Right cardiac atrium (tissue), 5 donors: ENCODE measurements at places on chromosomes 6 and 20.

GRCh38 chr6:138403324-138403800, 661 bp upstream of the HEBP2 start:
- DNase-seq, result peak; percentile 48

DNA sequence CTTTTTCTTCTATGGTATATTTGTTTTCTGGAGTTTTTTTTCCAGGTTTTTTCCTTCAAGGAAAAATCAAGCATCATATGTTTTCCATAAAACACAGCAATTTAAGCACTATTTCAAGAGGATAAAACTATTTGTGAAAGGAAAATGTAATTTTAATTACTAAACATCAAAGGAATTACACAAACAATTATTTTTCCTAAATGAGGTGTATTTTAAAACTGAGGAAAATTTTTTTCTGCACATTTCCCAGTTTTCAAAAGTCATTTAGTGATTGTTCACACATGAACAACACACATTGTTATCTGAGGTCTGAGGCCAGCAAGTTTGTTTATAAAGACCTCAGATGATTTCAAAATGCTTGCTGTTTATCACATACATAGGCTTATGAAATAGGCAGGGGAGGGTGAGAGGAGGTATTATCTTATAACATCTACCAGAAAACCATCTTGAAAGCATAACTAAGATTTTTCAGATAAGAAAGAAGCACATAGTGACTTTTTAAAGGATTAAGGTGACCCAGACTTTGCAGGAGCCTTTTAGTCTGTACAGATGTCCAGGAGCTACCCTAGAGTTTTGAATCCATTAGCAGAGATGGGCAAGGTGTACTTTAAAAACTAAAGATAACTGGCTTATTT, 381.6 kb downstream of the GJA1 start:
- DNase-seq, result no peak

- no peak for DNase-seq
Observed at GRCh38 chr20:31698243-31698802, 24.3 kb downstream of the BCL2L1 start.

DNA sequence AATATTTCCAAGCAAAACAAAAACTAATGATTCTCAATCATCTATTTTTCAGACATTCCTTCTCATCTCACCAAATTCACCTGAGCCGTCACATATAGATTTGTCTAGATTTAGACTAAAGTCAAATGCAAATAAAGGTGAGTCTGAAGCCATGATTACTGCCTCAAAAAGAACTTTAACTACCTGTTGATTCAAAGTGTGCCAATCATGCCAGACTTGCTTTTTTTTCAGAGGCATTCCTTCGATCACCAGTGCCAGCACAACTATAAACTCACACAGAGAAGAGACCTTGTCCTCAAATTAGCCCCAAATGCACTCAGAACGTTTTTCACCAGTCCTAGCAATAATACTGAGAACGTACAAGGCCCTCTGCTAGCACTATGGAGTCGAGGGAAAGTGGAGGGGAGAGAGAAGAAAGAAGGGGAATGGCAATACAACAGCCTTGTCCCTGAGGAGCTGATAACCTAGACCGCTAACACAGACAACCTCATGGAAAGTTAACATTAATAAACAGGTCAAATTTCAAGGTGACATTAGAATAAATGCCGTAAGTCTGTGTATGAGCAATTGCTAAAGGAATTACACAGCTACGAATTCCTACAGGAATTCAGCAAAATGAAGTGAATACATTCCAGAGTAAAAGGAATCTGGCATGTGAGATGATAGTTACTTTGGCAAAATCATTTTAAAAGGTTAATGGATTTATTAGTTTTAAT, 60.9 kb downstream of the EPB41L2 start:
- no peak for DNase-seq

- DNase-seq, result no peak
Observed at GRCh38 chr6:5271926-5272325, 10.6 kb downstream of the FARS2 start.

DNA sequence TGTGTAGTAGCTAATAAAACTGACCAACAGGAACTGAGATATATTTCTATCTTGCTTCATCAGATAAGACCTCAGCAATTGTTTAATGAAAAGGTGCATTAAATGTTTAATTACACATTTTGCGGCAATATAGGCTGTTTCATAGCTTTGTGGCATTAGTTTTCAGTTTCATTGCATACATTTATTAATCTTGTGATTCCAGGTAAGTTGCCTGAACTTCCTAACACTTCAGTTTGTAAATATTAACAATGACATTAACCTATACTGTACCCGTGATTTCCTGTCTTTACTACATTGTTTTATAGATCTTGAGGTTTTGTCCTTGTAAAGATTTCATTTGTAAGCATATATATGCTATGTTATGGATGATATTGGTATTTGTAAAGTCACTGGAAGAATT, 66.5 kb downstream of the PKIB start:
- DNase-seq, result no peak

DNA sequence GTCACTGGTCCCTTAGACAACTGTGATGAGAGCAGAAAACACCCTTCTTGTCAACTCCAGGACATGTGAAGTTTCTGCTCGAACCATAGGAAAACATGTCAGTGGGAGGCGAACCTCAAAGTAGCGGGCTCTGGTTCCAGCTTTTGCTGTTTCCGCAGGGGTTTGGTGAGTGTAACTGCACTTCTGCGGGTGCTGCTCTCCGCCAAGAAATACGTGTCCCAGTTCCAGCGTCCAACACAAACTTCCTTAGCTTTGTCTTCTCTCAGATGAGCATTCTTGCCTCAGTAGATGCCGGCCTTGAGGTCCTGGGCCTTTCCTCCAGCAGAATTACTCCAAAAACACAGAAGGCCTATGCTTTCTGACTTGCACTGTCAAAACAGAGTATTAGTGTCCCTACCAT, 156.3 kb downstream of the FNDC1 start:
- DNase-seq, result no peak

- no peak for DNase-seq
Observed at GRCh38 chr6:168735268-168735949, 294.4 kb downstream of the SMOC2 start.

- no peak for DNase-seq
Observed at GRCh38 chr6:106048336-106048735, 37.8 kb upstream of the PRDM1 start.

- no peak for DNase-seq
Observed at GRCh38 chr20:59923514-59923913, 9.9 kb downstream of the SYCP2 start.

DNA sequence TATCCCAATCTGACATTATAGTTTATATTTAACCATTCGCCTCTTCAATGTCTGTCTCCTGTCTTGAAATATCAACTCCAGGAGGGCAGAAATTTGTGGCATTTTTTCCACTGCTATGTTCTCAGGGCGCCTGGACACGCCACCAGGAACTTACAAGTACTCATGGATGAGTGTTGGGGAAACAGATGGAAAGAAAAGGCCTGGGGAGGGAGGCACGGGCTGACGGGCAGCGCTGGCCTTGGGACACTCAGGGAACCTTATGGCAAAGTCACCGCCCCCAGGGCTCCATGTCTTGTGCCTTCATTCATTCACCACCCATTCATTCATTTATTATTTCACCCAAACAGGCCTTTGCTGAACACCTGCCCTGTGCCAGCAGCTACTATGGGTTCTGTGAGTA, 222.9 kb downstream of the PREX1 start:
- peak; percentile 9 for DNase-seq

DNA sequence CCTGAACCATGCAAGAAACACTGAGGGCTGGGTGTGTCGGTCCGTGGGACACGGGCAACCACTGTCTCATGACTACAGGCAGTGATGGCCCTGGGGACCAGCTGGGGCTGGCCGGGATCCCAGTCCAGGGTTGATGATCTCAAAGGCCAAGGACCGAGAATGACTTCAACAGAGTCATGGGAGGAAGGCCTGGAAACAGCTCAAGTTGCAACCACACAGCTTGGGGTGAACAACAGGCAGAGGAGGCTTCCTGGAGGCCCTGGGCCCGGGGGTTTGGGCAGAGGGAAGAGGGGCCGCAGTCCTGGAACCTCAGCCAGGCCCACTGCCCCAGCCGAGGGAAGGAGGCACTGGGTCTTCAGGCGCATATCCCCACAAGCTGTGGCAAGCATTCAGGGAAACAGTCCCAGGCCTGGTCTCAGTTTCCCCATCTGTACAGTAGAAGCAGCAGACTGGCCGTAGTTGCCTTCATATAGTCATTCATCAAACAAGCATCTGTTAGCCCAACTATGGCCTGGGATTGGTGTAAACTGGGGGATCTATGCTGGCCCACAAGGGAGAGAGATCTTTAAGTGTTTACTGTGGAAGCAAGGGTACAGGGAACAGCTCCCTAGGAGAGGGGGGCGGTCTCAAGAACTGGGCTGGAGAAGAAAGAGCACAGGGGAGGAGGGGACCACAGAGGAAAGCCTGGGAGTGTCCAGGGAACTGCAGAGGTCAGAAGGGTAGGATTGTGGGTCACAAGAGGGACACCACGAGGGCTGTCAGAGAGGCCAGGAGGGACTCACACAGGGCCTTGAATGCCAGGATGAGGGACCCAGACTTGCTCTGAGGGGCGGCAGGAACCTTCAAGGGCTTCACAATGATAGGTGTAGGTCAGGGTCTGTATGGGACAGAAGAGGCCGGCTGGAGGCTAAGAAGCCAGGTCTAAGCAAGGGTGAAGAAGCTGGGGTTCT, 2.1 kb downstream of the MYL9 start:
- peak; percentile 90 for DNase-seq

- DNase-seq, result no peak
Observed at GRCh38 chr6:30113003-30113759, at the start of gene TRIM31. TSS of gene TRIM31 (minus strand) at chr6:30113090. CDS start at chr6:30112805, 285 bp downstream.

GRCh38 chr20:41748756-41749582, 130.8 kb upstream of the CHD6 start:
- no peak for DNase-seq

GRCh38 chr6:145086197-145086596, 649.1 kb downstream of the EPM2A start:
- DNase-seq, result no peak

DNA sequence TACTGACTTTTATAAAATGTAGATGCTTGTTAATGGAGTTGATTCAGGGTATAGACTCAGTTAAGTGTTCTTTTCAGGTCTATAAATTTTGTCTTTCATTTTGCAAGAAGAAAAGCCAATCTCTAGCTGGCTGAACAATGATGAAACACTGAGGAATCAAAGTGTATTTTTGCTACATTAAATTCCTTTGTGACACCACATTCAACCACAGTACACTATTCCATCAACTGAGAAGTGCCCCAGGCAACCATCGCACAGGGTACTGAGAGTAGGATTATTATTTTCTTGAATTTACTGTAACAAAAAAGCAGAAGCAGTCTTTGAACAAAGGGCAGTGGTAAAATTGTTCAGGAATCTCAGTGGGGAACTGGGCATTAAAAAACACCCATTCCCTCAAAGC, 83.6 kb downstream of the PREP start:
- DNase-seq, result no peak

GRCh38 chr6:154542747-154543146, 32.3 kb upstream of the CNKSR3 start:
- DNase-seq, result no peak

GRCh38 chr6:96823743-96824142, 13.5 kb downstream of the GPR63 start:
- no peak for DNase-seq

DNA sequence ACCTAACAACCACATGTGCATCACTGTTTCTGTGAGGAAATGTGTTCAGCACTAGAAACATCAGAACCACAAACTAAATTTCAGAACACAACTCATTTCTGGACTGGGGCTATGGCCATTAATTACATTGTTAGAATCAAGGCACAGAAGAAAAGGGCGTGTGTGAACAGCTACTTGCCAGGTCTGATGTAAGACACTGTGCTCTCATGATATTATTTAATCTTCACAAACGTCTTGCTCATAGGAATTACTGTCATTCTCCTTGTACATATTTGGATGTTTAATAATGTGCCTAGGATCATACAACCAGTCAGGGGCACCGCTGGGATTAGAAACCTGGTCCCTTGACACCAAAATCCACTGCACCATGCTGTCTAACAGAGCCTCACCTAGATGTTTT, 14.8 kb downstream of the ADGRF1 start:
- DNase-seq, result no peak

- no peak for DNase-seq
Observed at GRCh38 chr20:33515569-33516216, 25.8 kb downstream of the CBFA2T2 start.

- DNase-seq, result no peak
Observed at GRCh38 chr6:2529211-2529719, 221.5 kb downstream of the MYLK4 start.

DNA sequence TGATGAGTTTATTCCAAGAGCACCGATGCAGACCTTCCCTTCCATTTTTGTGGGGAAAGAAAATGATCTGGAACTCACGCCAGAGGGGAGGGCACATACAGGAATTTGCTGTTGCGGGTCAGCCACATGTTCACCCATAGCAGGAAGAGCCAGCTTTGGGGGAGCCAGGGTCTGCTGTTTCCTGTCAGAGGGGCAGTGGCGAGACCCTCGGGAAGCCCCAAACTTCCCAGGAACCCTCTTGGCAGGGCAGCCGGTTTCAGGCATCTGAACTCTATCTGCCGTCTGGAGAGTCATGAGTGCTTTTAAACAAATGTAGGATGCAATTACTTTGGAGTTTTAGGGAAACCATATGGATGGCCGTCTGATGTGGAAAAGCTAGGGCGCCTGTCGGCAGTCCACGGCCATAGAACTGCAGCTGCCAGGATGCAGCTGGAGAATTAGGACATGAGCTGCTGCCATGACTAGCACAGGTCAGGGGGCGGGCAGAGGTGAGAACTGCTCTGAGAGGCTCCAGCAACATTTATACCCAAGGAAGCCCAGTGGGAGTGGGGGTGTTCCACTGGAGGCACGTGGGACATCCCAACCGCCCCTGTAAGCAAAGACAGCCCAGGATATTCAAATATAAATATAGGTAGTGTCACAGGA, 14.8 kb upstream of the SERPINB9 start:
- no peak for DNase-seq

DNA sequence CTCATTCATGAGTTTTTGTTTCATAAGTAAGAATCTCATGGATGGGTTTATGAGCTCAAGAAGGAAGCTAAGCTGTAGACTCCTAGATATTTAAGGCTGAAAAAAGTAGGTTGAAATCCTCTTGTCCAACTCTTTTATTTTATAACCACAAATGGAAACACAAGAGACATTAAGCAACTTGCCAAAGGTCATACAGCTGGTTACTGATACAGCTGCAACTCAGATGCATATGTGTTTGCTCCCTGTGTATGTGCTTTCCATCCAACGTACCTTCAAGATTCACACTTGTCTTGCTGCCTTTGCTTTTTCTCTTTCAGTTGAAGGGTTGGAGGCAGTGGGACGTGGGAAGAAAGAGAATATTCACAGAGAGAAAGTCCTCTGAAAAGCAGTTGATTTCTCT, 153.5 kb upstream of the STMND1 start:
- DNase-seq, result no peak

- no peak for DNase-seq
Observed at GRCh38 chr6:70413992-70414494, 735 bp downstream of the FAM135A start.
